ENCODE measurements at places on chromosomes 3 and 15. TPM values are rescaled to one million over a fixed set of nuclear protein-coding genes. Genes with fewer than 3 reads are reported as not detected.

DNA sequence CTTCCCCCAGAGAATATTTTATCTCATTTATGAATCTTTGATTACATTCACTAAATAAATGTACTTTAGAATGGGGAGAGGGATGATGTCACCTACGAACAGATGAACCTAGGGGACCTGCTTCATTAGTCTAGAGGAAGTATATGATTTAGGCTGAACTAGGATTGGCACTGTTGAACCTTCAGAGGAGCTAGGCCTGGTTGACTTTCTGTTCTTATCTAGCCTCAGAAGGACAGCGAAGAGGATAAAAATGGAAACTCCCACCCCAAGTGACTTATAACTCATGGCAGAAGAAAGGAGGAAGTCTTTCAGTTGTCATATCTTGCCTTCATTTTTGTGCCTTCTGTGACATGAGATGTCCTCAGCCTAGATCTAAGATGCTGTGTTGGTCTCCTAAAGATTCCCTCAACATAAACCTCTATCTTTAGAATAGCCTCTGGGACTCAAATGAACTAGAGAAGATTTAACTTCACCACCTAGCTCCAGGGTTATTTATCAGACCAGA lies 42.6 kb downstream of the POLG start:
- no peak overlapping the region for H3K4me3 ChIP-seq
- no peak for DNase-seq
- no peak overlapping the region for H3K27ac ChIP-seq
- H3K36me3 ChIP-seq, result peaks cover 26% of the 10 kb centered on the region
- no peaks in the 10 kb centered on the region for H3K4me1 ChIP-seq
- no peaks in the 10 kb centered on the region for H3K27me3 ChIP-seq

DNA sequence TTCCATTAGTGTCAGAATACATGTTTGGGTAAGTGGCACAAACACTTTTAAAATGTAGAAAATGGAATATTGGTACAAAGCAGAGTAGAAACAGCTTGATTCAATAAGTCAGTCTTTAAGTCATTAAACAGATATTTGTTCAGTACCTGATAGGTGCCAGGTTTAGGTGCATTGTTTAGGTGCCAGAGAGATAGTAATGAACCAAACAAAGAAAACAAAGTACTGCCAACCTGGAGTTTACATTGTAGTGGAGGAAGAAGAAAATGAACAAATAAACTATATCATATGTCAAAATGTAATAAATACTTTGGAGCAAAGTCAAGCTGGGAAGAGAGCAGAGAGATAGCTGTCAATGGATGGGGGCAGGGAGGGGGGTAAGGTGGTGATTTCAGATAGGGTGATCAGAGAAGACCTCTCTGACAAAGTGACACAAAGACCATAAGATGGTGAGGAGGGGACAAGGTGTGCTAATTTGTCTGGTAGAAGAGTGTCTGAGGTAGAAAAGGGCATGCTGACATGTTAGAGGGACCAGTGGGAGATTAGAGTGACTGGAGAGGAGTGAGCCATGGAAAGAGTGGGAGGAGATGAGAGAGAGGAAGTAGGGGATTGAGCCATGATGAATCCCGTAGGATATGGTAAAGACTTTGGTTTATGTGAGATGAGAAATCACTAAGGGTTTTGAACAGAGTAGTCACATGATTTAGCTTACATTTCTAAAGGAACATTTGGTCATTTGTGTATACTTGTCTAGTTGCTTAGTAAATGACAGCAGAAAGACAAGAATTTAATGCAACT lies 128.2 kb downstream of the UBE2E2 start:
- no peaks in the 10 kb centered on the region for H3K36me3 ChIP-seq
- H3K4me3 ChIP-seq, result no peak overlapping the region
- no peaks in the 10 kb centered on the region for H3K27me3 ChIP-seq
- DNase-seq, result no peak
- H3K27ac ChIP-seq, result no peak overlapping the region

DNA sequence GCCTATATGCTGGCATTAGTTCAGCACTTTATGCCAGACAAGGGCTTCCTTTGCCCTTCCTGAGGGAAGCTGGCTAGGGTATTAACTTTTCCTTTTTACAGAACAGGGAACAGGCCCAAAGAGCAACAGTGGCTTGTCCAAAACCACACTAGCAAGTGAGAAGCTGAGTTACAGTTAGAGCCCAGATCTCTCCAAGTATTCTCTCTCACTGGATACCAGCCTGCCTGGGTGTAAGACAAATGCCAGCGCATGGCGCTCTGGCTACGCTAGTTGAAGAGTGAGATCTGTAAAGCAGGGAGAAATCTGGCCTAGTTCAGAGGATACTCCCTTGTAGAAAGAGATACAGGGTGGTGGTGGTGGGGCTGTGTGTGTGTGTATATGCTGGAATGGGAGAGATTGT lies 38.4 kb downstream of the RAB11A start:
- H3K4me1 ChIP-seq, result no peaks in the 10 kb centered on the region
- H3K27me3 ChIP-seq, result no peaks in the 10 kb centered on the region
- H3K27ac ChIP-seq, result no peak overlapping the region

DNA sequence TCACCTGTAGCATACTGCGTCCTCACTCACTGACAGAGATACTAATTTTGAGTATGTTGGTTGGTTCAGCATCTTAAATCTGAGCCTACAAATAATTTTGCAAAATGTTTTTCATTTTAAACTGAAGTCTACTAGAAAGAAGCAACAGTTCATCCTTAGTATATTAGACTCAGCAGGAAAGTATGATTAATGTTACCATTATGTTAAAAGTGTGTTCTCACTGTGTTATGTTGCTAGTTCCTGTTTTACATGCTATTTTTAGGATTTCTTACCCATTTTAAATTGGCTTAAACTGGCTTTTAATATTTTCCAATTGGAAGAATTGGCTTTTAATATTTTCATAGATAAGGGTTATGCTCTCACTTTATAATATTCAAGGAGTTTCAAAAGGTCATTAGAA lies 25.7 kb downstream of the ACKR4 start:
- peaks cover 6% of the 10 kb centered on the region for H3K36me3 ChIP-seq
- no peaks in the 10 kb centered on the region for H3K27me3 ChIP-seq
- no peak overlapping the region for H3K4me3 ChIP-seq
- no peak for DNase-seq
- H3K4me1 ChIP-seq, result no peaks in the 10 kb centered on the region

DNA sequence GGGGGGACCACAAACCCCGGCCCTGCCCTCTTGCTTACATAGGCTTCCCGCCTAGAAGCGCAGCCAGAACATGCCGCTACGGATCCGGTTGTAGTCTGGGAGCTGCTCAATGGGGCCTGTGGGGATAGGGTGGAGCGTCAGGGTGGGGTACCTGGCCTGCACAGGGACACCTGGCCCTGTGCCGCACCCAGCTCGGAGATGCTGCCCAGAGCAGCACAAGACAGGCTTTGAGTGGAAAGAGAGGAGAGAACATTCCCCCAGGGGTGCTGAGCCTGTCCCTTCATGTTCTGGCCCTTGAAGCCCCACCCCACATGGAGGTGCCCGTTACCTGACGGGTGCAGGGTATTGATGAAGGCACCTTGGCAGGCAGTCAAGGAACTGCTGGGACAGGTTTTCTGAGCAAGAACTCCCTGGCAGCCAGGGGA lies 4.0 kb upstream of the COL7A1 start:
- H3K27me3 ChIP-seq, result no peaks in the 10 kb centered on the region
- H3K27ac ChIP-seq, result no peak overlapping the region
- peaks cover 13% of the 10 kb centered on the region for H3K4me1 ChIP-seq
- DNase-seq, result no peak
- H3K4me3 ChIP-seq, result no peak overlapping the region

DNA sequence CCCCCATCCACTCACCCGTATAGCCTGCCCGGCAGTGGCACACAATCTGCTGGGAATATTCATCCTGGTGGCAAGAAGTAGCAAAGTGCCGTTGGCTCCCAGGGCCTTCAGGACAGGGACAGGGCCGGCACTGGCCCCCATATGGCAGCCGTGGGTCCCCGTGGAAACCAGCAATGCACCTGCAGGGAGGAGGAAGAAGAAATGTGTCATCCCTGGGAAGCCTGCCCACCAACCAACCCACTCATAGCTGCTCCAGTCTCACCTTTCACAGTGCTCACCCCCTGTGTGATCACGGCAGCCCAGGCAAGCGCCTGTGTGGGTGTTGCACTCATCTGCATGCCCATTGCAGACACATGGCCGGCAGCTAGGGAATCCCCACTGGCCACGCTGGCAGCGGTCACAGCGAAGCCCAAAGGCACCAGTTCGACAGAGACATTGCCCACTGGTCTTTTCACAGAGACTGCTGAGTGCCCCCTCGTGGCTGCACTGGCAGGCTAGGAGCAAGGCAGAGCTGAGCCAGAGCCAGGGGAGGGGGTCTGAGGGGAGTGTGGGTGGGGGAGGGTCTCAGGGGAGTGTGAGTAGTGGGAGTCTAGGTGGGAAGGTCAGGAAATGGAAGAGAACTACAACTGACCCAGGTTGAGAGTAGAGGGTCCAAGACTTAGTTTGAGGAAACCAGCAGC lies 4.5 kb upstream of the USP19 start:
- no peak overlapping the region for H3K4me3 ChIP-seq
- H3K27me3 ChIP-seq, result no peaks in the 10 kb centered on the region
- H3K36me3 ChIP-seq, result peaks cover 3% of the 10 kb centered on the region
- peaks cover 2% of the 10 kb centered on the region for H3K4me1 ChIP-seq
- DNase-seq, result no peak

GRCh38 chr3:52128118-52128683 lies 26.0 kb downstream of the POC1A start:
- no peaks in the 10 kb centered on the region for H3K27me3 ChIP-seq
- DNase-seq, result no peak
- no peaks in the 10 kb centered on the region for H3K4me1 ChIP-seq

- peaks cover 11% of the 10 kb centered on the region for H3K36me3 ChIP-seq
- H3K27me3 ChIP-seq, result no peaks in the 10 kb centered on the region
- H3K27ac ChIP-seq, result no peak overlapping the region
- H3K4me3 ChIP-seq, result no peak overlapping the region
- no peaks in the 10 kb centered on the region for H3K4me1 ChIP-seq
Observed at GRCh38 chr15:26571346-26571745, 201.5 kb downstream of the GABRB3 start.

- H3K36me3 ChIP-seq, result no peaks in the 10 kb centered on the region
- H3K27me3 ChIP-seq, result no peaks in the 10 kb centered on the region
- H3K27ac ChIP-seq, result no peak overlapping the region
Observed at GRCh38 chr15:70722266-70723121, 40.9 kb downstream of the UACA start.

GRCh38 chr15:60912984-60913697 lies 316.0 kb downstream of the RORA start:
- H3K36me3 ChIP-seq, result no peaks in the 10 kb centered on the region
- no peak for DNase-seq
- H3K27ac ChIP-seq, result no peak overlapping the region
- peaks cover 13% of the 10 kb centered on the region for H3K4me1 ChIP-seq
- H3K27me3 ChIP-seq, result no peaks in the 10 kb centered on the region

DNA sequence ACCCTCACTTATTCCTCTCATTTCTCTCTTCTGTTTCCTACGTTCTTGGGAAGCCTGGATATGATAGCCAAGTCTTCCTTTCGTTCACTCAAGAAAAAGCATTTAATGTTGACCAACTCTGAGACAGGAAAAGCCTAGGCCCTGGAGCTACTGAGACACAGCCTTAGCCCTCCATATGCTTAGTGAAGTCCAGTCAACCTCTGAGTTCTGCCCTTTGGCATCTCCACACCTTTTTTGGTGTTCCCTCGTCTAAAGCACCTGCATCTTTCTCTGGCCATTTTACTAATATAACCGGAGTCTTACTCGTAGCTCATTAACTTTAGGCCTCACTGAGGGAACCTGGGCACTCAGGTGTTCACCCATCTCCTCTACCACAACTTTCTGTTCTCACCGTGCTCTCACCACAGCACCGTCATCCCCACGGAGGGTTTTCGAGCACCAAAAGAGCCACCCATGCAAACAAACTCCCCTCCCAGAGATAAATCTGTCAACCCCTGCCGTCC lies 632 bp downstream of the MTHFS start:
- no peaks in the 10 kb centered on the region for H3K36me3 ChIP-seq
- H3K27ac ChIP-seq, result peak overlapping the region; percentile 92
- H3K4me3 ChIP-seq, result peak overlapping the region; percentile 62
- H3K4me1 ChIP-seq, result no peaks in the 10 kb centered on the region

DNA sequence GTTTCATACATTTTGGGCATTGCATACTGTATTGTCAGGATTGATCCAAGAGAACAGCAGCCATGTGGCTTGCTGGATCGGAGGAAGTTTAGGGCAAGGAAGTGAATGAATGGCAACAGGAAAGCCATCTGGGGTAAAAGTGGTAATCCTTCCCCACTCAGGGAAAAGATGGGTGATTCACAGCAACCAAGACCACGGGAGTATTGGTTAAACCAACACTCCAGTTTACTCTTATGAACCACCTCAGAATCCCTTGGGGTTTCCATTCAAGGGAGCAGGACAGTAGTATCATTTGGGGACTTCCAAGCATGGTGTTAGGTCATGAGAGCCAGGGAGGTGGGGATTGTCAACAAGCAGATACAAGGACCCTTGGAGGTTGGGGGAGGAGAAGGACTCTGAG lies 25.2 kb upstream of the ZBTB38 start:
- H3K4me3 ChIP-seq, result no peak overlapping the region
- DNase-seq, result no peak
- no peaks in the 10 kb centered on the region for H3K27me3 ChIP-seq
- H3K4me1 ChIP-seq, result no peaks in the 10 kb centered on the region
- H3K27ac ChIP-seq, result no peak overlapping the region
- no peaks in the 10 kb centered on the region for H3K36me3 ChIP-seq

DNA sequence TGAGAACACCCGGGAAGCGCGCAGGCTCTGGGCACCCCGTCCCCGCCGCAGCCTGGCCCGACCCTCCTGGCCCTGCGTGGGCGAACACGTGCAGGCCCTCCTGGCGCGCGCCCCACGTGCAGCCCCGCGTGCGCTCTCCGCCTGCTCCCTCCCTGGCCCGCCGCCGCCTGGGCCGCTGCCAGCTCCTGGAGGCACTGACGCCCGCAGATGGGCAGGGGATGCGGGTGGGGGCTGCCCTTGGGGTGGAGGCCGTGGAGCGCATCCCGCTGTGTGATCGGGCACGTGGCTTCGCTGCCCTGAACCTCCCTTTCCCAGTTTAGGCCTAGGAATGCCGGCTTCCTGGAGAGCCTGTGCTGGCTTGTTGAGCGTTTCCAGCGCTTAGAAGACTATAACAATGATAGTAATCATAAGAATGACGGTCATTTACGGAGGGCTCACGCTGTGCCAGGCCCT lies 104.6 kb upstream of the SLC6A6 start:
- H3K27me3 ChIP-seq, result peaks cover 2% of the 10 kb centered on the region
- H3K4me3 ChIP-seq, result no peak overlapping the region
- no peak overlapping the region for H3K27ac ChIP-seq
- H3K36me3 ChIP-seq, result no peaks in the 10 kb centered on the region
- H3K4me1 ChIP-seq, result no peaks in the 10 kb centered on the region

GRCh38 chr15:52834379-52834778 lies 44.2 kb upstream of the ONECUT1 start:
- no peak for DNase-seq
- H3K27ac ChIP-seq, result no peak overlapping the region
- no peaks in the 10 kb centered on the region for H3K4me1 ChIP-seq
- no peaks in the 10 kb centered on the region for H3K36me3 ChIP-seq
- H3K27me3 ChIP-seq, result no peaks in the 10 kb centered on the region

The GOLGA6B gene
- not detected for total RNA-seq

The SCAANT1 gene
- not detected for total RNA-seq

The NPAP1 gene
- total RNA-seq, result 0.07 TPM

The LYZL4 gene
- not detected for total RNA-seq

All from H1 (cell line).